ENCODE measurements at places on chromosomes 11 and 22. TPM values are rescaled to one million over a fixed set of nuclear protein-coding genes. Genes with fewer than 3 reads are reported as not detected.

DNA sequence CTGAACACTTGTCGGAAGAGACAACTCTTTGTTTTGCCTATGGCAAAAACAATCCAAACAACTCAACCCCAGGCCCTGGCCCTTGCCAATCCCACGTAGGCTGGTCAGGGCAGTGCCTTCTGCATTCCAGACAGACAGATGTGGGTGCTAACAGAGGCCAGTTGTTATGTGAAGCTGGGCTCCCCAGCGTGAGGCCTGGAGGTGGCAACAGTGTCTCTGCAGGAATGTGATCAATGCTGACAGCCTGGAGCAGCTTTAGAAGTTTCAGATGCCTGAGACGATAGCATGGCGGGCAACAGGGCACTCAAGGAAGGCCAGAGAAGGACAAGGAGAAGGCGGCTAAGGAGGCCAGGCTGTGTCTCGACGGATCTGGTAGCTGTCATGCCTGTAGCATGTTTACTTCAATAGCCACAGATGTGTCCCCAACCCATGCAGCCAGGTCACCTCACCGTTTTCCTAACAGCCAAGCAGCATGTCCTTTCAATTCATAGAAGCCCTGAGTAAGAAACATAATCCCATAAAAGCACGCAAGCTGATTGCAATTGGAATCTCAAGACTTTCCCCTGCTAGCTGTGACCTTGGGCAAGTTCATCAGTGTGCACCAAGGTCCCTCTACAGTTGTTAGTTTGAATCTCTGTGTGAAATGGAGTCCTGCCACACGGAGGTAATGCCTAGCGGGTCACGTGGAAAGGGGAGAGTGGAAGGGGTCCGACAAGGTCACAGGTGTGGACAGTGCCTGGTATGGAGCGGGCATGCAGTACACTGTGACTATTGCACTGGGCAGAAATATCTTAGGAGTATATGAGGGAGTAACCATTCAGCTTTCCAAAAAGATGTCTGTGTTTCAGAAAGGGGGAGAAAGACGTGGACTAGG is 14.2 kb upstream of the PPM1F start:
- no peaks in the 10 kb centered on the region for H3K27me3 ChIP-seq
- no peak for DNase-seq
- H3K36me3 ChIP-seq, result peaks cover 57% of the 10 kb centered on the region
- no peaks in the 10 kb centered on the region for H3K4me1 ChIP-seq
- no peak overlapping the region for H3K27ac ChIP-seq
- no peak overlapping the region for H3K4me3 ChIP-seq

GRCh38 chr11:129148487-129148886 is 43.6 kb downstream of the ARHGAP32 start:
- DNase-seq, result no peak
- H3K27me3 ChIP-seq, result no peaks in the 10 kb centered on the region
- H3K36me3 ChIP-seq, result no peaks in the 10 kb centered on the region
- no peak overlapping the region for H3K27ac ChIP-seq
- H3K4me3 ChIP-seq, result no peak overlapping the region
- no peaks in the 10 kb centered on the region for H3K4me1 ChIP-seq

DNA sequence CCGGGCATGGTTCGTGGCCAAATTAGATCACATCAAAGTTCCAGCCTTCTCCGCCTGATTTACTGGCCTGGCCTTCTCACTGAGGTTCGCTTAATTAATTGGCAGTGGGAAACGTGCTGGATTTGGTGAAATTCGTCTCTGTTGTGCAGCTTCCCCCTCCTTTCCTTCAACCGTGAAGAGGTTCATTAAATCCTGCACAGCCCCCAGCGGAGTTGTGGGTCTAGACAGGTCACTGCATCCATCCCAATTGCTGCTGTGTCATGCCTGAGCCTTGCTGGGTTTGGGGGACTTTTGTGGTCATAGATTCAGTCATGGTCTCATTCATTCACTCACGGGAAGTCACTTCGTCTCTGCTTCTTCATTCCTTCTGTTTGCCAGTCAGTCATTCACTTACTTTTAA is 90.0 kb downstream of the INSC start:
- DNase-seq, result no peak
- no peaks in the 10 kb centered on the region for H3K36me3 ChIP-seq
- H3K4me3 ChIP-seq, result no peak overlapping the region
- H3K27ac ChIP-seq, result no peak overlapping the region

DNA sequence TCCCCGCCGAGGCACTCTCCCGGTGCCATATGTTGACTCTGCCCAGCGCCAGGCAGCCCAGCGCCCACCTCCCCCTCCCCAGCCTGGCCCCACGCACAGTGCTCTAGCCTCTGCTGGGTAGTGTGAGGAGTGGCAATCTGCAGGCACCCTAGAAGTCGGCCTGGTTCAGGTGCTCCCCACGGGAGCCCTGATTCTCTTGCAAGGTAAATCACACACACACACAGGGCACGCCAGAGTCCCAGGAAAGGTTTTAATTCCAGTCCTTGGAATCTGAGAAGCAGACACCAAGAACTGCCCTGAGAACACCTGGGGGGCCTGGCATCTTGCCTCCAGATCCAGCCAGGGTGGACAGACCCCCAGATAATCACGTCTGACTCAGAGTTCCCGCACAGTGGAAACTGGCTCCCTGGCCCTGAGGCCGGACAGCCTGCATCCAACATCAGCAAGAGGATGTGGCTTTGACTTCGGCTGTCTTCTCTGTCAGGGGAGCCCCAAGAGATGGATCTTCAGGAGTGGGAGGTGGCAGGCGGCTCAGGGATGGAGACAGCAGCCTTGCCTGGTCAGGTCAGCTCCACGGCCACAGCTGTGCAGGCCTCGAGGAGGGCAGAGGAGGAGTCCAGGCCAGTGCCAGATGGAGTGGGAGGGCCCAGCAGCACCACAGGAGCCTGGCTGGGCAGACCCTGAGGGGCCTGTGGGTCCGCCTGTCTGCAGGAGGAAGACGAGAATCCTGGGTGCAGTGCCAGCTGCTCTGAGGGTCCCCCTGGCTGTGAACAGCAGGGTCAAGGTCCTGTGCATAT is 1.1 kb upstream of the RIN1 start:
- H3K36me3 ChIP-seq, result peaks cover 51% of the 10 kb centered on the region
- no peaks in the 10 kb centered on the region for H3K27me3 ChIP-seq
- peak; percentile 69 for DNase-seq
- no peak overlapping the region for H3K4me3 ChIP-seq
- peaks cover 36% of the 10 kb centered on the region for H3K4me1 ChIP-seq

GRCh38 chr11:65496304-65497140 is 2.3 kb upstream of the MALAT1 start:
- H3K27ac ChIP-seq, result peak overlapping the region; percentile 100
- peak overlapping the region; percentile 62 for H3K4me3 ChIP-seq
- peaks cover 4% of the 10 kb centered on the region for H3K36me3 ChIP-seq
- peak; percentile 48 for DNase-seq

DNA sequence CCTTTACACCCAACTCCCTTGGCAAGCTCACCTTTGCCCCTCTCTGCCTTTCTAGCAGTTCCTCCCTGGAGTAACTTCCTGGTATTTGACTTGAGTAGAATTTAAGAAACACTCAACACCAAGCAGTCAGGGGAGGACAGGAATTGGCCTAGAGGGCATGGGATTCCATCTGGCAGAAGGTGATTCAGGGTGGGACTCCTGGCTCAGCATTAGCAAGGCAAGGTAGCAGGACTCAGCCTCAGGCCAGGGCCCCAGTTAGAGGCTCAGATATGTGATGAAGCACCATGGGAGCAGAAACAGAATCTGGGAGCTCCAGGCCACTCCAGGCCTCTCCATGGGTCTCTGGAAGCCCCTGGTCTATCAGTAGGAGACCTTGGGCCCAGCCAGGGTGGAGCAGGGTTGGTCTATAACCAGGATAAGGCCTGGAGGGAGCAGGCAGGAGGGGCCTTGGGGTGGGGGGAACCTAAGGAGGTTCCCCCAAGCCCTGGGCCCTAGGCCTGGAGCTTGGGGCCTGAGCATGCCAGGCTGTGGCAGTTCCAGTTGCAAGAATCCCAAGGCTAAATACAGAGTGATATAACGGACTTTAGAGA is 148.2 kb downstream of the PARVA start:
- no peaks in the 10 kb centered on the region for H3K27me3 ChIP-seq
- H3K27ac ChIP-seq, result no peak overlapping the region
- no peak overlapping the region for H3K4me3 ChIP-seq
- H3K36me3 ChIP-seq, result peaks cover 8% of the 10 kb centered on the region
- peaks cover 24% of the 10 kb centered on the region for H3K4me1 ChIP-seq
- DNase-seq, result no peak

GRCh38 chr11:9060700-9061111 is 30.7 kb downstream of the SCUBE2 start:
- no peak for DNase-seq
- no peaks in the 10 kb centered on the region for H3K27me3 ChIP-seq
- no peaks in the 10 kb centered on the region for H3K4me1 ChIP-seq
- no peaks in the 10 kb centered on the region for H3K36me3 ChIP-seq

- DNase-seq, result peak; percentile 52
- peaks cover 27% of the 10 kb centered on the region for H3K4me1 ChIP-seq
- H3K36me3 ChIP-seq, result peaks cover 9% of the 10 kb centered on the region
These were observed 432 bp downstream of the TNKS1BP1 start for GRCh38 chr11:57324154-57324885.

DNA sequence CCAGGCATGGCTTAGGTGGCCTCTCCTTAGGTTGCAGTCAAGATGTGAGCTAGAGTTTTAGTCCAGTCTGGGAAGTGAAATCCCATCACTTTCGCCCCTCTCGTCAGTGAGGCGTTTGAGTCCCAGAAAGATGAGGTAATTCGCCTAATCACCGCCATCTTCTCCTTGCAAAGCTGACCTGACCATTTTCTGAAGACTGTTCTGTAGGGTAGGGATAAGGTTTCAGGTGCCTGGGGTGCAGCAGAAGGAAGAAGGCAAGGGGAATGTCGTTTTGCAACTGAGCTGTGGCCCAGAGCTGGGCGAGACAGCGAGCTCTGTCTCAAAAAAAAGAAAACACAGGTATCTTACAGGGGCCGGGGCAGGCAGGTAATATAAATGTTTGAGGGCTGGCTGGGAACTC is 61.7 kb upstream of the CECR2 start:
- no peaks in the 10 kb centered on the region for H3K36me3 ChIP-seq
- no peaks in the 10 kb centered on the region for H3K4me1 ChIP-seq
- H3K27me3 ChIP-seq, result no peaks in the 10 kb centered on the region

GRCh38 chr22:26674211-26675190 is 17.1 kb downstream of the MIAT start:
- H3K36me3 ChIP-seq, result no peaks in the 10 kb centered on the region
- no peak for DNase-seq
- H3K4me1 ChIP-seq, result peaks cover 2% of the 10 kb centered on the region
- no peak overlapping the region for H3K27ac ChIP-seq

DNA sequence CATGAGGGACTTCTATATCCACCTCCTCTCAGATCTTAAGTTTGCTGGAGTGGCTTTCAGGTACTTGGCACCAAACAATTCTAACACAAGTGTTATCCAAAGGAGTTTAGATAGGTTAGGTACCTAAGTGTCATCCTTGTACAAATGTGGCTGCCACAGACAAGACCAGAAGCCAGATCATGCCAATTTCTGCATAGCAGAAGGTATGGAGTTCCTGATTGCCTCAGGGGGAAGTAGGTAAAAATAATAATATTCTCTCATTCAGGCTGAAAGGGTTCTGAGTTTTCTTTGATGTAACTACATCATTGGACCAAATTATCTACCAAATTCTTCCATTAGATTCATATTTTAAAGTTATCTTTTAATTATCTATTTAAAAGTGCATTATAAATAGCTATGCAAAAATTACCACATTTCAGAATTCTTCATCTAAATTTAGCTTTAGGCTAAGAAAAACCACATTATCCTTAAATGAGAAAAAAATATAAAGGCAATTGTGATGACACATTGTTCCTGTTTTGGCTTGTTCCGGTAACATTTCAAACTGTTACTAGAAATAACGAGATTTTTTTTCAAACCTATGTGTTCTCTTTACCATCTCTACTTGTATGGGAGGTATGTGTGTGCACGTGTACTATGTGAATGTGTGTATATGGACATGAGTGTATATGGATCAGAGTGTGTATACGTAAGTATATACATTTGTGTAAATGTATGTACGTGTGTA is 66.2 kb upstream of the POU2AF2 start:
- H3K36me3 ChIP-seq, result no peaks in the 10 kb centered on the region
- no peak overlapping the region for H3K27ac ChIP-seq
- no peaks in the 10 kb centered on the region for H3K27me3 ChIP-seq

DNA sequence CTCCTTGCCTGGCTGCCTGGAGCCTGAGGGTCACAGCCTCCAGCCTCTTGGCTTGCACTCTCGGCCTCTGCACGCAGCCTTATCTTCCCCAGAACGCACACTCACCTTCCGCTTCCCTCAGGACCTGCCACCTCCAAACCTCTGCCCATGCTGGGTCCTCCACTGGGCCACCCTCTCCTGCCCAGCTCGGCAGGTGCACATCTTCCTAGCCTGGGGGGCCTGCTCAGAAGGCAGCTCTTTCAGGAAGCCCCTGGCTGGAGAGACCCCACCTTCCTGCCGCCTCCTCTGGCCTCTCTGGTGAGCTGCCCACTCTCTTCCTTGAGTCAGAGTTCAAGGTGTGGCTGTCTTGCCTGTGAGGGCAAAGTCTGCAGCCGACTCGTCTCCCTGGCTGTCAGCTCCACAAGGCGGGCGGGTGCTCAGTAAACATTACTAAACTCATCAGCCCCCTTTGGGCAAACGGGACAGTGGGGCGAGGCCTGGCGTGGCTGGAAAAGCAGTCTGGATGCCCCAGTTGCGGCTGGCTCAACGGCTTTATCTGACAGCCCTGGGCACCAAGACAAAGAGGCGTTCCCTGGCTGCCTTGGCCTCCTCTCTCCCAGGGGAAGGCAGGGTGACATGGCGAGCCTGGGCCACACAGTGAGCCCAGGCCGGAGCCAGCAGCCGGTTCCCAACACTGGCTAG is 1.7 kb upstream of the LINC01488 start:
- no peaks in the 10 kb centered on the region for H3K36me3 ChIP-seq
- H3K27me3 ChIP-seq, result no peaks in the 10 kb centered on the region
- H3K4me1 ChIP-seq, result peaks cover 6% of the 10 kb centered on the region
- no peak for DNase-seq
- H3K27ac ChIP-seq, result no peak overlapping the region

GRCh38 chr11:7982582-7983119 is 4.5 kb upstream of the EIF3F start:
- no peak for DNase-seq
- no peak overlapping the region for H3K27ac ChIP-seq
- no peaks in the 10 kb centered on the region for H3K36me3 ChIP-seq
- no peaks in the 10 kb centered on the region for H3K27me3 ChIP-seq
- no peak overlapping the region for H3K4me3 ChIP-seq
- peaks cover 13% of the 10 kb centered on the region for H3K4me1 ChIP-seq

DNA sequence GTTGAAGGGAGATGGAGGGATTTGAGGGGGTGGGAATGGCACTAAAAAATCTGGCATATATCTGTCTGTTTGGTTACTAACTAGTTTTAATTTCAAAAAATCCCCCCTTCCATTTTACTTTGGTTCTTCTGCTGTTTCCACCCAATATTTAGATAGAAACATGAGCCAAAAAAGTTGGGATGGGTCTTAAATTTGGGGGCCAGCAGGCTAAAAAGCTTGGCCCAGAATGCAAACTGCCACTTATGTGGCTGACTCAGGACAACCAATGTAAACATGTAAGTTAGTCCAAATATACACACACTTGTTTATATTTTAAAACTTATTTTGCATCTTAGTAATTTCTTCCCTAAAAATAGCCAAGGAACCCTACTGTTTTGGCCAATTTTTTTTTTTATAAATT is 35.7 kb downstream of the LGR4 start:
- no peaks in the 10 kb centered on the region for H3K27me3 ChIP-seq
- H3K36me3 ChIP-seq, result no peaks in the 10 kb centered on the region
- no peak overlapping the region for H3K27ac ChIP-seq
- H3K4me1 ChIP-seq, result no peaks in the 10 kb centered on the region
- no peak for DNase-seq
- no peak overlapping the region for H3K4me3 ChIP-seq

Gene DDTL
- total RNA-seq, result 2.1 TPM

Gene TEX12
- 0.17 TPM for total RNA-seq

Gene PANX2
- 0.17 TPM for total RNA-seq

Gene POU2AF1
- not detected for total RNA-seq

Measured in fibroblast of lung (primary cell).